DMS153 (cell line): ENCODE measurements at places on chromosomes 3 and 15.

DNA sequence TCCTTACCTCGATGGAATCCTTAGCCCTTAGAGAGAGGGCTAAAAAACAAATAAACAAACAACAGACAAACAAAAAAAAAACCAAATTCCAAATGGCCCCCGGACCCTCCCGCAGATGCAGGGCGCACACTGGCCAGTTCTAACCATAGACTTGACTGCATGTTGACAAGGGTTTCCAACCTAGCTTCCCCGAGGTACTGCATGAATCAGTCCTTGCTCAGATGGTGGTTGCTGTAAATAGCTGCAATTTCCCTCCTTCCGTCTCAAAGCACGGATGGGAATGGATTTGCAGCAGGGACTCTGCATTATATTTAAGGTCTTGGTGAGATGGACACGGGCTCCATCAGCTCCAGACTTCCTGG lies 162.8 kb downstream of the CD47 start:
- DNase-seq: no peak

GRCh38 chr3:71380096-71380495 lies 203.4 kb downstream of the FOXP1 start:
- no peak for DNase-seq

DNA sequence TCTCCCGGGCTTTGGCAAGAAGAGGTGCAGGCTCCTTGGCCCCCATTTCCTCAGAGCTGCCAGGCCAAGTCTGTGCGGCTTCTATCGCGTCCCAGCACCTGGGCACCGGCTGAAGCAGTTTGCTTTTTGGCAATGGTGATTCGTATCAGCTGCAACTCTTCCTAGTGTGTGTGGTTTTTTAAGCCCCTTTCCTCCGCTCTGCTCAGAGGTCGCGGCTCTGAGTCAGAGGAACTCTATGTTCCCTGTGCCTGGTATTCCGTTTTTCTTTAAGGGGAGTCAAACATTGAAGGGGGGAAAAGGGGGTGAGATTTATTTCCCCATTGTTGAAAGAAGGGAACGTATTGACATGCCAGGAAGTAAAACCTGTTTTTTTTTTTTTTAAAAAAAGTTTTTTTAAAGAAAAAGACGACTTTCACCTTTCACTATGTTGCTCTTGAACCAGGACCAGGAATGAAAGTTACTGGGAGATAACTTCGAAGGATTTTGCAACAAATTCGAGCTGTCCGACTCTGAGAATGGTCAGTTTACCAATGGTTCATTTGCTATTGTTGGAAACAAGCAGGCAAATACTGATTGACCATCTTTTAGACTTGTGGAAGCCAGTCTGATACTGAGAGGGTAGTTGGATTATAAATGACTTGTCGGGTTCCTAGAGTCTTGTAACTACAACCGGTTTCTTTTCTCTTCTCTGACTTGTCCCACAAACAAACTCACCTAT lies 1.1 kb downstream of the ARMC8 start:
- no peak for DNase-seq

DNA sequence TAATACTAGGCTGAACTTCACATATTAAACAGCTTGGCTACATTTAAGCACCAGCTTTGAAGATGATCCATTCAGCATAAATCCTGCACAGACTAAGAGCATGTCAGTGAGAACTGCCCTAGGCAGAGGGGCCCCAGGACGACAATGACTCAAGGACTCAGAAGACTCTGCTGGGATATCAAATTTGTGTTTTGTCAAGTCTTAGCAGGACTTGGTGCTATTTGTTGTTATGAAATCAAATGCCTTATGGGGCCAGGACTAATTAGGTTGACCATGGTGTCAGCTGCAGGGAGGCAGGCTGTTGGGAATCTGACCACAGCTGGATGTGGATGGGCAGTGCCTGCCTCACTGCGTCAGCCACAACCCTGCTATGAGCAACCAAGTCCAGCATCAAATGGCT lies 91.8 kb downstream of the RYR3 start:
- DNase-seq: no peak
